ENCODE measurements at places on chromosomes 6 and 20. TPM values are rescaled to one million over a fixed set of nuclear protein-coding genes. Genes with fewer than 3 reads are reported as not detected.

SLC22A7 gene
- not detected for total RNA-seq

ZBTB46 gene
- 4.8 TPM for total RNA-seq

FNDC11 gene
- total RNA-seq, result 0.19 TPM

FHL5 gene
- not detected for total RNA-seq

TFAP2C gene
- total RNA-seq, result not detected

BPIFB2 gene
- total RNA-seq, result not detected

GHRH gene
- not detected for total RNA-seq

MPIG6B gene
- total RNA-seq, result 0.28 TPM

HLA-DOA gene
- not detected for total RNA-seq

TTK gene
- 6.2 TPM for total RNA-seq

GPR63 gene
- total RNA-seq, result 0.28 TPM

NFKBIL1 gene
- 19.7 TPM for total RNA-seq

KIFC1 gene
- total RNA-seq, result 52.1 TPM

ECI2 gene
- 89.4 TPM for total RNA-seq

DOK5 gene
- total RNA-seq, result 35.9 TPM

SASH1 gene
- 71.7 TPM for total RNA-seq

C6orf163 gene
- 0.77 TPM for total RNA-seq

CAPN11 gene
- under 0.01 TPM for total RNA-seq

PLN gene
- 0.19 TPM for total RNA-seq

TRIM10 gene
- under 0.01 TPM for total RNA-seq

VIP gene
- not detected for total RNA-seq

XKR7 gene
- under 0.01 TPM for total RNA-seq

All from regular cardiac myocyte (primary cell).